Right ventricle myocardium superior (tissue), 1 donor: ENCODE measurements at places on chromosomes 6 and 20. TPM values are rescaled to one million over a fixed set of nuclear protein-coding genes. Genes with fewer than 3 reads are reported as not detected.

- DNase-seq: no peak
These were observed 4.8 kb downstream of the SRF start for GRCh38 chr6:43175676-43176422.

Gene PAQR8
- 2.6 TPM for total RNA-seq

Gene COL9A1
- 0.24 TPM for total RNA-seq

GRCh38 chr20:31751126-31751525 is 12.0 kb downstream of the TPX2 start:
- DNase-seq: no peak

DNA sequence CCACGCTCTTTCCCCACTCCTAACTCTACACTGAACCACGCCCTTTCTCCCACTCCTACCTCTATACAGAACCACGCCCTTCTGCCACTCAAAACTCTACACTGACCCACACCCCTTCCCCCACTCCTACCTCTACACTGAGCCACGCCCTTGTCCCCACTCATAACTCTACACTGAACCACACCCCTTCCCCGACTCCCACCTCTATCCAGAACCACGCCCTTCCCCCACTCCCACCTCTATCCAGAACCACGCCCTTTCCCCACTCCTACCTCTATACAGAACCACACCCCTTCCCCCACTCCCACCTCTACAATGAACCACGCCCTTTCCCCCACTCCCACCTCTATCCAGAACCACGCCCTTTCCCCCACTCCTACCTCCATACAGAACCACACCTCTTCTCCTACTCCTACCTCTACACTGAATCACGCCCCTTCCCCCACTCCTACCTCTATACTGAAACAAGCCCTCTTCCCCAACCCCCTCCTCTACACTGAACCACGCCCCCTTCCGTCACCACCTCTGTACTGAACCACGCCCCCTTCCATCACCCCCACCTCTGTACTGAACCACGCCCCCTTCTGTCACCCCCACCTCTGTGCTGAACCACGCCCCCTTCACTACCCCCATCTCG is 10.1 kb downstream of the PXMP4 start:
- no peak for DNase-seq

- DNase-seq: no peak
These were observed 6.7 kb downstream of the ATG5 start for GRCh38 chr6:106318851-106319250.

- DNase-seq: no peak
These were observed 100.9 kb upstream of the BHLHE23 start for GRCh38 chr20:63107449-63108200.

Gene FOXQ1
- total RNA-seq: not detected
